CD4-positive, alpha-beta T cell treated with Interleukin-6 at 100 ng/mL for 8 hours (primary cell): ENCODE measurements at places on chromosomes 1 and 21.

DNA sequence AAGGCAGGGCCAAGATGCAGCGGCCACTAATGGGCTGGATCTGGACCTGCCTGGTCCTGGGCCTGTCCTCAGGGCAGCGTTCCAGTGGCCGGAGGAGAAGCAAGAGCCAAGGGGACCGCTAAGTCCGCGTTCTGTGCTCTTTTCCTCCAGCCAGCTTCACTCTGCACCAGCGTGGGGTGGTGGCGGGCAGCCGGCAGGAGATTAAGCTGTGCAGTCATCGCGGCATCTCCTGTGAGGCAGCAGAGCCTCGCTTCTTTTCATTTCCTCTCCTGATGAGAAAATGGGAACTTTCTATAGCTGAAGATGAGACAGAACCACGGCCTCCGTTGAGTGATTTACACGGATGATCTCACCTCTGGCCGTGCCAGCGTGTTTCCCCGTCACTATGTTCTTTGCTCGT is 43.4 kb downstream of the AJAP1 start:
- DNase-seq: no peak

DNA sequence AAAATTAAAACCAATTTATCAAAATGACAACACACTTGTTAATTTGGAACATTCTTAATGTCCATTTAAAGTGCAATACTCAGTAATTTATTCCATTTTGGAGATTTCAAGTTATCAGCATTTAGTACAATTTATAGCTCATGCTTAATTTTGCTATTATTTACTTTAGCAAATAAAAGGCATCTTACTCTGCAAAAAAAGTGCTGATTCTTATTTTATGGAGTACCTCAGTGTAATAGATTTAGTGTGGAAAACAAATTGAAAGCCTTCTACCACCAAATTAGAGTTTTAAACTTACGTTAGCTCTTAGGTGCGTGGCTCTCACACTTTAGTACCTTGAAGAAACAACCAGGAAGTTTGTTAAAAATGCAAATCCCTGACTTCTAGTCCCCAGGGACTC is 208.4 kb upstream of the NRIP1 start:
- no peak for DNase-seq

DNA sequence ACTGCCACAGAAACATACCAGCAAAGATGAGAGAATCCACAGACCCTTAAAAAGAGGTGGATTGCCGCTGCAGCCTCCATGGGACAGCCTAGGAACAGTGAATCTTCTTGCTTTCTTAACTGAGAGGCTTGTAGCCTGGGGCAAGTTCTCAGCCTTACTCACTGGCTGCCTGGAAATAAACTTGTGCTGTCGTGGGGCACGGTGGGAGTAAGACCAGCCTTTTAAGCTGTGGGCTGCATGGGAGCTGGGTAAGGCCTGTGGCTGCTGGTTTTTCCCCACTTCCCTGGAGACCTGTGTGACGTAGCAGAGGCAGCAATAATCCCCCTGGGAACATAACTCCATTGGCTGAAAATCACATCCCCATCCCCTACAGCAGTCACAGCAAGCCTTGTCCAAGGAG is 30.8 kb downstream of the CD2 start:
- DNase-seq: no peak

DNA sequence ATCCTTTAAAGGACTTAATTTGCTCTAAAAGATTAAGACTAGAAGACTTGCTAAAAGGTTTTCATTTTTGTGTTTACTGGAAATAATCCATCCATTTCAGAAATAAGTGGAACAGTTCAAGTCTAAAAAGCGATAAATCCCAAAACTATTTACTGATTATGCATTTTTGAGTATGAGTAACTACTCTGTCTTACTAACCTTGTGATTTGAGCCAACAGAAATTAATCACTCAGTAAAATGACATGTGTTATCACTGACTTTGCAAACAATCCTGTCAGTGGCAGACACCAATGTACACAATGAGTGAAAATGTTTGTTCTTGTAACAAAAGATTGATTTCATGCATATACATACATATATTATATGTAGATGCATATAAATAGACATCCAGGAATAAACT is 218.0 kb downstream of the DENND1B start:
- DNase-seq: no peak

DNA sequence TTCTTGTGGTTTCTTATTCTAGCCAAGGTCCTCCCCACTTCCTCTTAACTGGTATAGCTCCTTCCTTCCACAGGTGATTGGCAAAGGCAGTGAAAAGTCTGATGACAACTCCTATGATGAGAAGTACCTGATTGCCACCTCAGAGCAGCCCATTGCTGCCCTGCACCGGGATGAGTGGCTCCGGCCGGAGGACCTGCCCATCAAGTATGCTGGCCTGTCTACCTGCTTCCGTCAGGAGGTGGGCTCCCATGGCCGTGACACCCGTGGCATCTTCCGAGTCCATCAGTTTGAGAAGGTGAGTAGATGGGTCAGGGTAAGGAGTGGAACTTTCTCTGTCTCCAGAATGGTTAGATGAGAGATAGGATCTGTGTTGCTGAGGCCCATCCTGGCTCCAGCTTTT is 14.2 kb upstream of the CELSR2 start:
- DNase-seq: no peak

- no peak for DNase-seq
Measured at GRCh38 chr1:243396424-243396823, 140.6 kb downstream of the SDCCAG8 start.

GRCh38 chr21:14754682-14755081 is 208.6 kb upstream of the SAMSN1 start:
- no peak for DNase-seq

DNA sequence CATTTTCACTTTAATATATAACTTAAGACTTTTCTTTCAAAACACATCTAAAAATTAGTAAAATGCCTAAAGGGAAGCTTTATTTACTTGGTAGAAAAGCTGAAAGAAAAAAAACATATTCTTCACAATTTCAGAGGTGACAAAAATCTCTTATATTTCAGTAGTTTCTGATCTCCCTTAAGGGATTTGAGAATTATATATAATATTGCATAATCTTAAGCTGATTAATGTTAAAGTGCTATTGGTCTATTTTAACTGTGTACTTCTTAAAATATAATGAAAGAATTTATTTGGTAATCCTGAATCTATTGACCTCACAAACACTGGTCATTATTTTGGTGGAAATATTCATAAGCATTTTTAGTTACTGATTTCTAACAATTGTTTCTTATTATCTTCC is 1.2 kb upstream of the VPS45 start:
- DNase-seq: no peak

- no peak for DNase-seq
Measured at GRCh38 chr1:213369465-213369864, 318.4 kb downstream of the RPS6KC1 start.

GRCh38 chr21:43325968-43326715 is 100.8 kb downstream of the SIK1 start:
- no peak for DNase-seq

- DNase-seq: no peak
Measured at GRCh38 chr21:32043458-32043857, 170.6 kb downstream of the HUNK start.

- no peak for DNase-seq
Measured at GRCh38 chr1:67514786-67515185, 84.6 kb upstream of the SERBP1 start.

GRCh38 chr1:12167493-12168429 is 970 bp downstream of the TNFRSF1B start:
- no peak for DNase-seq

GRCh38 chr1:59831529-59831928 is 16.8 kb downstream of the HOOK1 start:
- no peak for DNase-seq

DNA sequence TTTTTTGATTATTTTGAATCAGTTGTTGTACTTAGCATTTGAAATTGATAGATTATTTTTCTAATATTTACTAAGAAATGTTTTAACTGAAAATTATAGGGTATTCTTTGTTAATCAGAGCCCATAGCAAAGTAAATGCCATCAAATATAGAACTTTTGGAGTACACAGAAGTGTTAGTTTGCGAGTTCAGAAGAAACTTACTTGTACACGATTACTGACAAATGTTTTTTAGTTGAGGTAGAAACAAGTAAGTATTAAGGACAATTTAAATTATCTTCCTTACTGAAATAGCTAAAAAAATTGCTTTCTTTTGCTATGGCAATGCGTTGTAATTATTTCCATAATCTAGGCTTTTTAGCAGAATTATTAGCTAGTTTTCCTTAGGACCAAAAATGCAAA is 692.2 kb downstream of the USP25 start:
- DNase-seq: no peak

GRCh38 chr1:234981758-234982157 is 146.9 kb downstream of the TOMM20 start:
- DNase-seq: no peak

DNA sequence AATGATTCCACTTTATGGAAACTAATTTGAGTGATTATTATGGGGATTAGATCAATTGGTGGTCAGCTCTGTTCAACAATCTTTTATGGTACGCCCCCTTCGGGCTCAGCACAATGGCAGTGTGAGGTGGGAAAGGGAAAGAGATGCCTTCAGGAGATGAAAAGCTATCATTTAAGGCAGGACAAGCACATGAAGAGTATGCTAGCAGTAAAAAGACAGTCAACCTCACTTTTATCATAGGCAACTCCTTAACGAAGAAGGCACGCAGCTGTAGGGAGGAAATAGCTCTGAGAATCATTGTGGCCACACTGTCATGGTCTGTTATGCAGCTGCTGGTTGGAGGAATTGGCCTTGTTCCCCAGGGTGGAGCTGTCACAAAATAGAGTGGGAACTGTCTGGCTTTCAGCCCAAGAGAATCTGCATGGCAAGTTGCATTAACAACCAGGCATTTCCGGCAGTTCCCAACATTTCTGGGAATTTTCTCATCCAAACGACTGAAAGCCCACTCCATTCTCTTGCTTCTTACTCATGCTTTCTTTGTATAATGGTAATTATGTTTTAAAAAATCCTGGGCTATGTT is 54.4 kb upstream of the BCL10 start:
- DNase-seq: no peak

- DNase-seq: no peak
Measured at GRCh38 chr1:109818271-109818987, 54.7 kb upstream of the EPS8L3 start.

DNA sequence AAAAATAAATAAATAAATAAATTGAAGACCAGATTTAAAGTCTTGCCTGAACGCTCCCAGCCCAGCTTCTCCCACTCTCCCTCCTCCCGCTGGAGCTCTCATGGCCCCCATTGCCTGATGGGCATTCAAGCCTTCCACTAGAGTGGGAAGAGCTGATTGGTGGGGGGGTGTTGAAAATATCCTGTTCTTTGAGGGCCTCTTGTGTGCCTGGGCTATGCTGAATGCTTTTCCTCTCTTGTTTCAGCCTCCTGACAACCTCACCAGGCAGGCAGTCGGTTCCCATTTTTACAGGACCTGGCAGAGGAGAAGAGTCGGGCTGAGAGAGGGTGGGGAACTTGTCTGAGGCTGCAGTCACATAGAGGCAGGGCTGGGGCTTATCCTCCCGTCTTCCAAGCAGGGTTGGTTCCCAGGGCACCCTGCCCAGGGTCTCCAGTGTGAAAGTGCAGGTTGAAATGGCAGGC is 59.2 kb upstream of the SSBP3 start:
- no peak for DNase-seq

DNA sequence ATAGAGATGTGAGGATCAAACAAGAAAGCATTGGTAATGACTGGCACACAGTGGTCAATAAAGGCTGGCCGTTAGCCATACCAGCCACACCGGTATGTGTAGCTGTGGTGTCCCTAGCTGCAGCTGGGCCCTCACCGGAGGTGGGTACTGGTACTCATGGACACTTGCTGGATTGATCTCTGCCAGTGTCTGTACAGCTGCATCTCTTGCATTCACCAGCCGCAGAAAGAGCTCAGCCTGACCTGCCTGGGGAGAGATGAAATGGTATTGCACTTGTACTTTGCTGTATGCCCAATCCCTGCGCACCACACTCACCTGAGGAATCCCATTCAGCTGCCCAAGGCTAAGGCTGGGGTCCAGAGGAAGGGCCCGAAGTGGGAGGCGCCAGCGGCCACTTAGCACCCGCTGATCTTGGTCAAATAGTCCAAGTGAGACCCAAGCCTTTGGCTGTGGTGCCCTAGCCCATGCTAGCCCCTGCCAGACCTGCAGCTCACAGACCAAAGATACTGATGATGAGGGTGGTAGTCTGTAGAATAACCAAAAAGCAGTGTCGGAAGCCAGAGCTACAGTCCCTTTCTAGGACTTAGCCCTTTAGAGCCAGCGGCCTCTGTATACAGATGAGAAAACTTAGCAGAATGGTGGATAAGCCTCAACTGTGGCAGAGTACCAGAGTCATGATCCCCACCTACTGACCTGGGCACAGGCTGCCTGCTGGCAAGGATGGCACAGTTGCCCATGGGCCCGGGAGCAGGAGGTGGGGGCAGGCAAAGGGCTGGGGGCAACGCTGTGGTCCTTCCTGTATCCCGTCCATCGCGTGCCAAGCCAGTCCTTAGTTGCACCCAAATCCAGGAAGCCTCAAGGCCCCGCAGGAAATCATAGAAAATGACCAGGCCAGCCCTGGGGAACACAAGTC is 3.0 kb downstream of the CCDC17 start:
- DNase-seq: no peak

DNA sequence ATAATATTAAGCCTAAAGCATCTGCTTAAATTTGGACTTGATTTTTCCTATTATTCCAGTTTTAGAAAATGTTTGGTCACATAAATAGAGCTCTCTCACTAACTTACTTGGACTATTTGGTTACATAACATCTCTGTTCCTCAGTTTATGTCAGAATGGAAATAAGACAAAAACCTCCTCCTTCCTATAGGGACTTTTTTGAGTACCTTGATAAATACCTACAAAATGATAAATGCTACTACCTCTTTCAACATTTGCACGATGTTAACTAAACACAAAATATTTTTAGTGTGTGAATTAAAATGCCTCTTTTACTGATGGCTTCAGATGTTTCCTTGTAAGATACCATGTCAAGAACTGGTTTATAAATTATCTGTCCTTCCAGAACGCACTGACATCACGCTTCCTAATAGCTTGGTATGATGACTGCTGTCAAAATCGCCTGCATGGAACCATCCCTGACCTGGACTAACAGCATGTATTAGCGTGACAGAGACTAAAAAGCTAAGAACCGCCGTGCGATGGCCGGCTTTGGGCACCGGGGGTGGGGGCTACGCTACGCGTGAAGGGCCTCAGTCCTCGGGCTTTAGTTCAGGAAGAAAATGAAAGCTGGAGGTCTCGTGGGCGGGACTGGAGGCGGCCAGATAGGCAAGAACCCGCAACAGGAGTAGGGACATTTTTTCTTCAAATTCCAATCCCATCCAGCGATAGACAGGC is 133.2 kb upstream of the BARHL2 start:
- DNase-seq: no peak

GRCh38 chr1:205449750-205450443 is 5.9 kb downstream of the BLACAT1 start:
- DNase-seq: no peak
